ENCODE measurements at places on chromosomes 16 and 17.

DNA sequence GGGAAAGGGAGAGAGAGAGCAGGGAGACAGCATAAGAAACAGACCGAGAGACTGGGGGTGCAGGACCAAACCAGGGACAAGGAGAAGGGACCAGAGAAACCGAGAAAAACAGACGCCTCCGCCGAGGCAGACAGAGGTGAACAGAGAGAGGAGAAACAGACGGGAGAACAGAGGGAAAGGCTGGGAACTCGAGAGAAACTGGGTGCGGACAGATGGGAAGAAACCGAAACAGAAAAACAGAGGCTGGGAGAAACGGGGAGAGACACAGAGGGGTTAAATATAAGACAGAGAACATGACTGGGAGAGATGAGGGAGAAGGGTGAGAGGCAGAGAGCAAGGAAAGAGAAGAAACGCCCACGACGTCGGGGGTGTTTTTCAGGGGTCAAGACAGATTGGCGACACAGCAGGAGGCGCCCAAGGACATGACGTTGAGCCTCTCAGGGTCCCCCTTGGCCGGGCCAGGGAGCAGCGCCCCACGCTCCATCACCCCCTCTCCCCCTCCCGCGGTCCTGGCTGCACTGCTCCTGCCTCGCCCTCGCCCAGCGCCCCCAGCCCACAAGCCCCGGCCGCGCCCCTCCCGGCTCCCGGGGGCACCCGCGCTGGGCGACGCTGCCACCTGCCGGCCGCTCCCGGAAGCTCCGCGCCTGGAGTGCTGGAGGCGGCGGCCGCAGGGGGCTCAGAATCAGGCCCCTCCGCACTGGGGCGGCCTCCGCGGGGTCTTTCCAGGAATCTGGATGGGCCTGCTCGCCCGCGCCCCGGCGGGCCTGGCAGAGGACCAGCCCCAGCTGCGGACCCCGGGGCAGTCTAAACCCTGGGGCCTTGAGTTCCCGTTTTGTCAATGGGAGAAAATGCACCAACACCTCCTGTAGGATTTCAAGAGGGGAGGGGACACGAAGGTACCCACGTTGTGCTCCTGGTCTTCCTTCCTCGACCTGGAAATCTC, 1.3 kb upstream of the TMEM92 start:
- DNase-seq: no peak

- DNase-seq: no peak
Observed at GRCh38 chr16:24188751-24189318, 67.3 kb upstream of the CACNG3 start.

DNA sequence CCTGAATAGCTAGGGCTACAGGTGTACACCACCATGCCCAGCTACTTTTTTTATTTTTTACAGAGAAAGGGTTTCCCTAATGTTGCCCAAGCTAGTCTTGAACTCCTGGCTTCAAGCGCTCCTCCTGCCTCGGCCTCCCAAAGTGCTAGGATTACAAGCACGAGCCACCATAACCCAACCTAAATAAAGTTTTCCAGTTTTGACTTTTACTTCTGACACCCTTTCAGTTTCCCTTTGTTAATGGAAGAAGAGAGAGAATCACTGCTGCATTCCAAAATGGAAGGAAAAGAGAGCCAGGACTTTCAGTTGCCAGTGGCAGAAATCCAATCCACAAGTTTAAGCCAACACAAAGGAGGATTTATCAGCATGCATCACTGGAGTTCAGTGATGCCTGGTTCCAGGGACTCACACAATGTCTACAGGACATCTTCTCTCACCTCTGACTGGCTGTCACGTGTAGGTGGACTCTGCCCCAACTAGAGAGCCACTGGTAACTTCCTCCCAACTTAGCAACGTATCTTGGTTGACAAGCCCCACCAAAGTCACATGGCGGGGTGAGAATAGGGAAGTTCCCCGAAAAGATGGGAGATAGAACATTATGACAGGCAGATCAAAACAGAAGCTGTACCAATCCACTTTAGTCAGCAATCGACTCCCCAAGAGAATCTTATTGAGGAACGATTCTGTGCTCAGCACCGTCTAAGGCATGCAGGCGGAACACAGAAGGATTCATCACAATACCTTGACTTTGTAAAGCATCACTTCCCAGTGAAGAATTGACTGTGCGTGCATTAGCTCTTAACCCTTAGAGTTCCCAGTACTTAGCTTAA, 46.5 kb downstream of the GAS7 start:
- no peak for DNase-seq

- no peak for DNase-seq
Observed at GRCh38 chr16:49617016-49617629, 238.8 kb downstream of the ZNF423 start.

DNA sequence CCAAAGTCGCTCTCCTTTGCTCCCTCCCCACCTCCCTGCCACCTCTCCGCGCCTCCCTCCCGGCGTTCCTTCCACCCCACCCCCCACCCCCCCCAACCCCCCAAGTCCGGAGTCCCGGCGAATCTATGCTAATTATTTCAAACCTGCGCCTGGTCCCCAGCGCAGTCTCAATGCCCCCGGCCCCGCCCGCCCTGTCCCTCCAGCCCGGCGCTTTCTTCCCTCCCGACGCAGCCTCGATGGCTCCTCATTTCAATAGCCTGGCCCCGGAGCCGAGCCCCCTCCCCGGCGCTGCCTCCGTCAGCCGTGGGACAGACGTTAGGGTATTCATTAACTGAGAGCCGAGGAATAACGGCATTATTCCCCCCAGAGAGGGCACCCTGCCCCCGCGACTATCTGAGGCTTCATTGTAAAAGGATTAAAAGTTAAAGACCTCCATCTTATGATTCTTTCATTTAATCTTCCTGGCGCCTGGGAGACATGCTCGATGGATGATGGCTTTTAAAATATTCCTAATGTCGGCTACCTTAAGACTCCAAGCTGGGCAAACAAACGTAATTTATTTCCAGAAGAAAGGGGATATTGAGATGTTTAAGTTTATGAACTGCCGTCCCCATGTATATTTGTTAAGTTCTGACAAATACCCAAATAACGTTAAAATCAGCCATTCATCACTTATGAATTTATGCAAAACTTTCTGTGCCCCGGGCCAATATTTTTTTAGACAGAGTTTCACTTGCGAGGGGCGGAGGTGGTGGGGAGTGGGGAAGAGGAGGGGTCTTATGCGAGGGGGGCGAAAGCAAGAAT, 3.4 kb downstream of the NOG start:
- DNase-seq: no peak

GRCh38 chr17:28317966-28318758, 838 bp upstream of the TMEM97 start:
- no peak for DNase-seq

DNA sequence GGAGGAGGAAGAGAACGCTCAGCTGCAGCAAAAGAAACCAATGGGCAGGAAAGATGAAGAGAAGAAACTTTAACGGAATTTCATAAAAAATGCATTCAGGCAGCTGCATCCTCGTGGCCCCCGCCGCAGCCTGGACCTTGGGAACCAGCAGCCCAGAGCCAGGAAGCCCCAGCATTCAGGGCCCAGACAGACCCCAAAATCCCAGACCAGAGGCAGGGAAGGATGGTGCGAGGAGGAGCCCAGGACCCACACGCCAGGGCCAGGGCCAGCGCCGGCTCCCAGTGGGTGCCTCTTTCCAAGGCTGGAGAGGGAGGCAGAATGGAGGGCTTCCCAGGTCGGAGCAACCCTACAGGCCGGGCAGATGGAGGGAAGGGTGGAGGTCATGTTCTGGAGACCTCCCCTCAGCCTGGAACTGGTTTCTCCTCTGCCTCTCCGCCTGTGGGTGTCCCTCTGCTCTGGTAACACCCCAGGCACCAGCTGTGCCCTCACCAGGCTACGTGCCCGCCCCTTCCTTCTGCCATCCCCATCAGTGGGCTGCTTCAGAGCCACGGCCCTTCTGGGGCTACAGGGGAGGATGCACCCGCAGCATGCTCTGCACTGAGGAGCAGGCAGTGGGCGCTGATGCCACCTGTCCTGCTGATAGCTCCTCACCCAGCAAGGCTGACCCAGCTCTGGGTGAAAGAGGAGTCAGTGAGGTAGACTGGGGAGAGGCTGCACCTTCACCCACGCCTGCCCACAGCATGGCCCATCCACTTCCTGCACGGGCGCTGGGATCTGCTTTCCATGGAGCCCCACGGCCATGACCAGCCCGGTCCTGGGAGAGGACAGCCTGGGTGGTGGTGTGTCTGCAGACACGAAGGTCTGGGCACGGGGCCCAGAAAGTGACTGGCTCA, 1.2 kb upstream of the MIF4GD start:
- DNase-seq: no peak

GRCh38 chr16:28193530-28194423, 18.0 kb downstream of the XPO6 start:
- DNase-seq: peak; percentile 82

- DNase-seq: no peak
Observed at GRCh38 chr17:48927978-48928745, 16.5 kb downstream of the SNF8 start.

DNA sequence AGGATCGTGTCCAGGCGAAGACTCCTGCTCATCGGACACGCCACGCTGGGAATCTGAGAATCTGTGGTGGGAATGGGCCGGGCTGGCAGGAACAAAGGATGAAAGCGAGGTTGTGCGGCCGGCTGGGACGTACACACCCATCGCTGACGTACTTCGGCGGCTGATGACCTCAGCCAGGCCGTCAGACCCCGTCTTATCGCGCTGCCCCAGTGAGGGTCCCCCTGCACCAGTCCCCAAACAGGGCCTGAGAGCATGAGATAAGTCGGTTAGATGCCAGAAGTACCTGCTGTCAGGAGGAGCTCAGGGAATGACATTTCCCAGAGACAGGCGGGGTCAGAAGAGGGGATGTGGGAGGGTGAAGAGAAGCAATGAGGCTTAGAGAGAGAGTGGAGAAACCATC, 16.0 kb upstream of the SP6 start:
- no peak for DNase-seq

DNA sequence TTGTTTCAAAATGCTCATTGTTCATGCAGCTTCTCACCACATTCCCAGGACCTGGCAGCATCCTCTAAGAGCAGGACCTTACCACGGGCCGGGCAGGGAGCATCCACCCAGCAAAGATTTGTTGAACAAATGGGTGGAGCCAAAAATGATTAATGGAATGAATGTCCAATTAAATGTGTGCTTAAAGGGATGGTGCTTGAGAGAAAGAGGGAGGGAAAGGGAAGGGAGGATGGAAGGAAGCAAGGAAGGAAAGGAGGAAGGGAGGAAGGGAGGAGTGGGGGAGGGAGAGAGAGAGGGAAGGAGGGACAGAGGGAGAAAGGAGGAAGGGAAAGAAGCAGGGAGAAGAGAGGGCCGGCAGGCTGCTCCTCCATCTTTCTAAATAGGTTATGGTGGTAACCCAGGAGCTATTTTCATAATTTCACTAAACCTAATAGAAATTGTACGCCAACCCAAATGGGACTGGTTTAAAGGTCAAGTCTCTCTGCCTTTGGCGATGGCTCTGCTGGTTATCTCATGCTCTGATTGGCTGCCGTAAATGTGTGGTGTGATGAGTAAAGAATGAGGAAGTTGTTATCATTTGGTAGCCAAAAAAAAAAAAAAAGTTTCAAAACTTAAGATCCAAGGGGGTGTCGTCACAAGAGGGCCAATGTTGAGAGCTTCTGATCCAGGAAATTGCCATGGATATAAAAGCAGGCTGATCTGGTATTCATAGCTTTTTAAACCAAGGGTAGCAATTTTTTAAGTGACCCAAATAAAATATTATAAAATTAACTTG, 126.7 kb upstream of the FOXF1 start:
- DNase-seq: peak; percentile 77

DNA sequence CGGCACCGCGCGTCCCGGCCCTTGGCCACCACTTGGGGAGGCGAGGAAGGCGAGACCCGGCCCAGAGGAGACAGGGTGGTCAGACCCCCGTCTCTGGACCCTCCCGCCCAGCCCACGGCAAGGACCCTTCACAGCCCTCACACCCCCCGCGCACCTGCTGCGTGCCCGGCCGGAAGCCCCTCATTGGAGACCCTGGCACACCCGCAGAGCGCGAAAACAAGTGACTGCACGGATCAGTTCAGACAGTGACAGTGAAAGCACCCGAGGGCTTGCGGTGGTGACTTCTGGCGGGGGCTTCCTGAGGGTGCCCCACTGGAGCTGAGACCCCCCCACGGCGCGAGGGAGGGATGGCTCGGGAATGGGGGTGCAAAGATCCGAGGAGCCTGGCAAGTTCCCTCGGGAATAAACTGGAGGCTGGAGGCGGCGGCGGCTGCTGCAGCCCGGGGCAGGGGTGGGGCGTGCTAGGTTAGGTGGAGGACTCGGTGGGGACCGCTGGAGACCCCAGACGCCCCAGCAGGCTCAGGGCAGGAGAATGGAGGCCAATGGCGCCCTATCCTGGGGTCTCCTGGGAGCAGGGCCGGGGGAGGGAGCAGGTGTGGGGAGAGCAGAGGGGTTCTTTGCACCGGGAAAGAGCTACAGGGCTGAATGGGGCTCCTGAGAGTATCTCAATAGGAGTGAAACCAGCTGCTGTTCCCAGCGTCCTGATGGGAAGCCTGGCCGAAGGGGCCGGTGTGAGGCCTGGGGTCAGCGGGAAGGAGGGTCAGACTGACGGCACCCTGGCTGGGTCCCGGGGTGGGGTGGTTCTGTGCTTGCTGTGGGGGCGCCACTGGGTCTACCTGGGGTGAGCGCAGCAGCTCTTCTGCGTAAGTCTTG, 824 bp upstream of the FBXL16 start:
- DNase-seq: no peak

DNA sequence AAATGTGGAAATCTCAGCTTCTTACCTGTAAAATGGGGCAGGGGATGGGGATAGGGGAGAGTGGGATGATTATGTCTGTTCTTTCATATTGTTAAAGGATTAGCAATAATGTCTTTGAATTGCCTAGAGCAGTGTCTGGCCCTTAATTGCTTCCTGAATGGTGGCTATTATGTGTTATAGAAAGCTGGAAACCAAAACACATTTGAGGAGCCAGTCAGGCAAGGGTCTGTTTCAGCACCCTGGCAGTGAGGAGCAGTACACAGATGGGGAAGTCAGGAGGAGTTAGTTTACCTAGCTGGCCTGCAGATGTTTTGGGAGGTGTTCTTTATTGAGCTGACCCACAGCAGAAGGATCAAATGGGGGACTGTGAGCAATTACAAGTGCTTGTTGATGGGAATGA, 63.0 kb downstream of the NUP93 start:
- DNase-seq: no peak
